ENCODE measurements at places on chromosomes 3 and 15.

DNA sequence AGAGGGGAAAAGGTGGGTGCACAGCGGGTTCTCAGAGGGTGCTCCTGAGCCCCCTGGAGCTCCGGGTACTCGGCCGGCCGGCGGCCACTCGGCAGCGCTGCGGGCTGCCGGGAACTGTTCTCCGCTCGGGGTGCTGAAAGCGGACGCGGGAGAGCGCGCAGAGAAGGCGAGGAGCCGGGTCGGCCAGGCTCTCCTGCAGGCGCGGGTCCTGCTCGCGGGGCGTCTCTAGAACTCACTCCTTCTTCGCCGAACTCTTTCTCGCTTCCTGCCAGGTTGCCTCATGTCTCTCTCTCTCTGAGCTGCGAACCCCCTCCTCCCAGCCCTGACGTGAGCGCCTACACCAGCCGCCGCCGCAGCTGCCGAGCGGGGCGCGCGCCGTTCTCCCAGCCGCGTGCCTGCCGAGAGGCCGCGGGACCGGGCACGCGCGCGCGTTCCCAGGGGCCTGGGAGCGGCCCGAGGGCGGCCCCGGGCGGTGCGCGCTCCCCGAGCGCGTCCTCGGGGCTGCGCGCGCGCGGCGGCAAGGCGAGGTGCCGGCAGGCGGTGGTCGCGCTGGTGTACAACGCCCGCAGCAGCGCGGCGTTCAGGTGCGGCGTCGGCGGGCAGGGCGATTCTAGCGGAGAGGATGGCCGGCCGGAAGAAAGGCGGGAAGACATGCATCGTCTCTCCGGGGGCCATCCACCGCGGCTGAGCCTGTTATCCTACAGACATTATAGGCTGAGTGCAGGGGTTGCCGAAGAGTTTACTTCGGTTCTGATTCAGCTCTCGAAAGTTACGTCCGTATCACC is at the start of gene PEX5L:
TSS of gene PEX5L (minus strand) at position 267 of the 785 bp plus-strand sequence. CDS start 338 bp downstream, outside the sequence.
- DNase-seq = peak; percentile 27

DNA sequence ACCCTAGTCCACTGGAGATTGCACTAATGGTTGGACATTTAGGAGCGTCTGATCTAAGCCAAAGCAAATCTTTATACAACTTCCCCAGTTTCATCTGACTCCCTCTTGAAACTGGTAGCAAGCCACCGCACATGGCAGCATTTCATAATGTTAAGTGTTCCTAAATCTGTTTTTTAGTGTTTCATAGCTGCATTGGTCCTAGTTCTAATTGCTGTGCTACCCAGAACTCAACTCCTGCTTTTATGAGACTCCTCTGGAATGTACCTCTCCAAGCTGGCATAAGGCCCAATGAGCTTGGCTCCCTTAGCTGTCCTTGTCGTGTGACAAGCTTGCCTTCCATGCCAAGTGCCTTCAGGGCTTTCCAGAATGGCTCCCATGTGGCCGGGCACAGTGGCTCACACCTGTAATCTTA is 65.3 kb upstream of the FLNB start:
- DNase-seq = peak; percentile 61

GRCh38 chr3:84683493-84683892 is 275.3 kb upstream of the CADM2 start:
- no peak for DNase-seq

- DNase-seq = no peak
These were observed 55.2 kb downstream of the HMG20A start for GRCh38 chr15:77475898-77476297.

GRCh38 chr3:22392859-22393258 is 641.8 kb upstream of the ZNF385D start:
- DNase-seq = no peak

Data from heart left ventricle (tissue), 16 donors.